NCI-H748 treated with DMSO at 0.1 percent for 48 hours (cell line): ENCODE measurements at places on chromosomes 16 and 17.

- no peak for DNase-seq
Measured at GRCh38 chr16:17773698-17774101, 302.9 kb upstream of the XYLT1 start.

- no peak for DNase-seq
Measured at GRCh38 chr16:79754081-79754480, 153.5 kb upstream of the MAF start.

GRCh38 chr16:76947749-76948148 is 243.2 kb upstream of the MON1B start:
- no peak for DNase-seq

GRCh38 chr17:4116516-4116915 is 26.3 kb downstream of the ZZEF1 start:
- DNase-seq, result no peak
